A172 (cell line): ENCODE measurements at places on chromosomes 5 and 9.
A peak's percentile ranks its signal among the peaks of the same experiment; 100 is the strongest.

DNA sequence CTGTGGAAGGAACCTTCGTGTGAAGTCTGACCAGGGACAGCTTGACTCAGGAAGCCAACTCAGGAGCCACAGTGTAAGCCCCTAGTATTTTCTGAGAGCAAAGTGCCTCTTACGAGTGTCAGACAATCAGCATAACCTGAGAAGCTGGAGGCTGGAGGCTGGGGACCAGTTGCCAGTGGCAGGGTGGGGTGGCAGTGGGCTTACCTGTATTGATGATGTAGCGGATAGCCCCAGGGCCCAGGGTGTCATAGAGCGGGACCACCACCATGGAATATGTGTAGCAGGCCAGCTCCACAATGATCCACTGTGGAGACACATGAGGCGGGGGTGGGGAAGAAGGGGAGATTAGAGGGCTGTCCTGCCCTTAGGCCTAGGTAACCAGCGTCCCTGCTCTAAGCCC is 22.9 kb downstream of the ACSL6 start:
- DNase-seq = no peak

- DNase-seq = peak; percentile 95
Measured at GRCh38 chr9:114894609-114895433, 35.6 kb downstream of the TNFSF8 start.

- DNase-seq = peak; percentile 92
Measured at GRCh38 chr5:83281658-83282057, 189.9 kb upstream of the VCAN start.

DNA sequence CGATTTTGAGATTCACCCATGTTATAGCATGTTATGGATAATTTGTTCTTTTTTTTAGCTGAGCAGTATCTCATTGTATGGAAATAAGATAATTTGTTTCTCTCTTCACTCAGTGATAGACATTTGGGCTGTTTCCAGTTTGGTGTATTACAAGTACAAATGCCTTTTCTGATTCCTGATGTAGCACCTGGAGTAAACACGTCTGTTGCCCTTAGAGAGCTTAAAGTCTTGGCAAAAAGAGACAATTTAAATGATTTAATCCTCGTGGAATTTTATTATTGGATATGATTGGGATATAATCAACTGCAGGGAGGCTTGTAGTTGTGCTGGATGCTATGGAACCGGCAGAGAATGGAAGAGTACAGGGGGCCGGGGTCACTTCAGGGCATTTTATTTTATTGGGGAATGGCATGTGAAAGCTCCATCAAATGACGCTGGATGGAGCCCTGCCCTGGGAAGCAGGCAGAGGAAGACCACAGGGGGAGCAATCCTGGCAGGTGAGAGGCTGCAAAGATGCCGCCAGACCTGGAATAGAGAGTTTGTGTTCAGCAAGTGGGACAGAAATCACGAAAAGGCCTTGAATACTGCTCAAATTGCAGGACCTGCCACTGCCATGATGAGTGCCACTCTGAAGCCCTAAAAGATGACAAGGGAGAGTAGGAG is 31.0 kb upstream of the TGFBI start:
- DNase-seq = no peak

GRCh38 chr5:101977729-101978345 is 318.2 kb downstream of the SLCO4C1 start:
- peak; percentile 62 for DNase-seq

DNA sequence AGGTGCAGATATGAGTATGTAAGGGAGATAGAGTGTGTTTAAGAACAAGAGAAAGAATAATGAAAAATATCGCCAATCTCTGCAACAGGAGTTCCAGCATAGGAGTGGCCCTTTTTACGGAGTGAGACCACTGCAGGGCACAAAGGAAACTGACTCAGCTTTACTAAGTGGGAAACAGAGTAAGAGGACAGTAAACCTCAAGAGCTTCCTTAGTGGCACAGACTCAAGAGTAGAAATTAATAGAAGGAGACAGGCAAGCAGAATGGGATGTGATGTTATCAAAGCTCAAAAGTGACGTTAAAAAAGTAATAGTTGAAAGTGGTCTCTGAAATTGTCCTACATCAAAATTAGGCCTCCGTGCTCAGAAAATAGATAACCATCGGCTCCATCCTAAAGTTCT is 2.1 kb upstream of the SH3RF2 start:
- no peak for DNase-seq

GRCh38 chr5:17452936-17453335 is 45.1 kb upstream of the TAF11L2 start:
- no peak for DNase-seq

GRCh38 chr9:127776924-127777289 is 1.6 kb downstream of the SH2D3C start:
- no peak for DNase-seq

DNA sequence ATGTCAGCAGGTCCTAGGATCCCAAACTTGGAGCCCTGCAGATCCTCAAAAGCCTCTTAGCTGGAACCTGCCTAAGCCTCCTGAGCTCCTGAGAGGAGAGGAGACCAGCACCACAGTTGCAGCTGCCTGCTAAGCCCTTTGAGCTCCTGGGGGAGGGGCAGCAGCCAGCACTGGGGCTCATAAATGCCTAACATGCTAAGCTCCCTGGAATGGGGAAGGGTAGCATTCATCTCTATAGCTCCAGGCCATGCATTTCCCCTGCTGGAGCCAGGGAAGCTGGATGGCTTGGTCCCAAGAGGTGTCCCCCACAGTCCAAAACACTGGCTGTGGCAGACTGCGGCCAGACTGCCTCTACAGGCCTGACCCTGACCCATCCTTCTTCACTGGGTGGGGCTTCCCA is 182.7 kb downstream of the KCNN2 start:
- DNase-seq = no peak

DNA sequence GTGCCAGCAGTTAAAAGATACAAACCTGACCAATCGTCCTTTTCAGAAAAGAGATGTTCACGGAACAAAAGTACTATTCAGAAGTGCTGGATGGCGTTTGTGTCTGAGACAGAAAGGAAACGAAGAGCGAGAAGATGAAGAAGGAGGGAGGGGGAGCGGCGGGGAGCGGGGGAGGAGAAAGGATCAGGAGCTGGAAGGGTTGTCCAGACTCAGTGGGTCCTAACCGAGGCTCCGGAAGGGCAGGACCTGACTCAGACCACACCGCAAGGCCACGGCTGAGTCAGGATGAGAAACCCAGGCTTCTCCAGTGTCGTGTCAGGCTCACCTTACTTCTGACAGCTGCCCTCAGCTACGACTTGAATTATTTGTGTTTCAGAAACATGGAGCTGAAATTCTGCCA is 46.2 kb downstream of the PAX5 start:
- DNase-seq = peak; percentile 53

DNA sequence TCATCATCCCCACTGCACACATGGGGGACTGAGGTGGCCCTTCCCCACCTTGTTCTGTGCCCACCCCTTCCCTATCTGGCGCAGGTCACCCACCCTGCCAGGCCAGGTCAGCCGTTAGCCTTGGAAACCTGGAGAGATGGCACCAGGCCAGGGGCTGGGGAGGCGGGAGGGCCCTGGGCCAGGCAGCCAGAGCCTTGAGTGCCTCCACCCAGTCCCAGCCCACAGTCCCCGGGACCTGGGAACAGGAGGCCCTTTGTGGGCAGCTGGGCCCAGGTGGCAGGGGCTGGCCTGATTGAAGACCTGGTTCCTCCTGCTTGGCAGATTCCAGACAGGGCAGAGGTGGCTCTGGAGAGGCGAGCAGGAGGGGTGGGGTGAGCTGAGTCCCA is 70.6 kb downstream of the LRSAM1 start:
- peak; percentile 94 for DNase-seq

GRCh38 chr5:1540831-1541701 is 17.3 kb upstream of the LPCAT1 start:
- DNase-seq = no peak

- DNase-seq = no peak
Measured at GRCh38 chr9:133441571-133441970, 18.2 kb upstream of the CACFD1 start.

DNA sequence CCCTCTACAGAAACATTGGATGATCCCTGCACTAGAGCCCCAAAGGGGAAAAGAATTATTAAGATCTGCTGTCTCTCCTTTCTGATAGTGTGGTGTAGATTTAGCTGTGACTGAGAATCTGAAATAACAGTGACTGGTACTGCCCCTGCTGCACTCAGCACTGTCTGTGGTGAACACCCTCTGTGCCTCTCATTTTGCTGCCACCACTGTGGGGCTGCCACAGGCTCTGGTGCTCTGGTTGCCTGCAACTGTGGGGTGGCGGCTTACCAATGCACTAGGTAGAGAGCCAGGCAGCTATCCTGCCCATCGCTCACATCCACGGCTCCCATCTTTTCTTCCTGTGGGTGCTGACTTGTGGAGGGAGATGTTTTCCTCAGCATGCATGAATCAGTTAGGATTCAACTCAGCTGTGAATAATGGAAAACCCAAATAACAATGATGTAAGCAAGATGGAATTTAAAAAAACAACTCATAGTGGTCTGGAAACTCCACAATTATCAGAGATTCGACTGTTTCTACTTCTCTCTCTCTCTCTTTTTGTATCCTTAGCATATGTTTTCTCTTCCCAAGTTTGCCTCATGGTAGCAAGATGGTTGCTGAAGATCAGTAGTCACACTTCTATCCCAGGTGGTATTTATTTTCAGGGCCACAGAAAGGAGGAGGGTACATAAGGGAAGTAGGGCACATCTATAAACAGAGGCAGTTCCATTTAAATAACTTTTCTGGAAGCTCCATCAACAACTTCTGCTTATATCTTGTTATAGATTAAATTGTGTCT is 99.8 kb upstream of the DAP start:
- peak; percentile 37 for DNase-seq

GRCh38 chr9:124697326-124698200 is 73.5 kb downstream of the NR6A1 start:
- peak; percentile 35 for DNase-seq

- DNase-seq = peak; percentile 13
Measured at GRCh38 chr5:52560366-52560765, 227.3 kb upstream of the ITGA1 start.

GRCh38 chr9:135068776-135069415 is 18.6 kb upstream of the OLFM1 start:
- no peak for DNase-seq

DNA sequence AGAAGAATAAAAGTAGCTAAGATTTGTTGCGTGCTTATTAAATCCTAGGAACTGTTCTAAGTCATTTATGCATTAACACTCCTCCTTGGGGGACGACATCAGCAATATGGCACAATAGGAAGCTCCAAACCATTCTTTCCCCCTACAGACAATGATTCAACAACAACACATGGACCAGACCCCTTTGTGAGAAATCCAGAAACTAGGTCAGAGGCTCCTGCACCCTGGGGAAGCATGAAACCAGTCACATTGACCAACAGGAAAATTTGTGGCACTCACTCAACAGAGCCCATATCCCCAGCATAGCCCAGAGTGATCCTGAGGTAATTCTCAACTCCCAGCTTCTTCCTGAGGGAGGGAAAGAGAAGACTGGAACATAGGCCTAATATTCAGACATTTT is 294.4 kb downstream of the HINT1 start:
- no peak for DNase-seq

DNA sequence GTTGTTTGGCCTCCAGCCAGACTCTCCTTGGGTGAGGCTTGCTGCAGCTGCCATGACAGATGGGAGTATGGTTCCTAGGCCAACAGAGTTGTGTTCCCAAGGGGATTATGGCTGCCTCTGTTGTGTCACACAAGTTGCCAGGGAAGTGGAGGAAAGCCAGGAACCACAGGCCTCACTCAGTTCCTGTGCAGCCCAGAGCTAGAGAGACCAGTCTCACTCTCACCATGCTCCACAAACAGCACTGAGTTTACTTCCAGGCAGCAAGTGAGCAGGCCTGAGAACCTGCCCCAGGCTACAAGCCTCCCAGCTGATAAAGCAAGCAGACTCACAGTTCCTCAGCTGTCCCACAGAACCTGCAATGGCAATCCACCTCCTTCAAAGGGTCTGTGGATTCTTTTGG is 273.6 kb upstream of the TAS2R1 start:
- DNase-seq = no peak

DNA sequence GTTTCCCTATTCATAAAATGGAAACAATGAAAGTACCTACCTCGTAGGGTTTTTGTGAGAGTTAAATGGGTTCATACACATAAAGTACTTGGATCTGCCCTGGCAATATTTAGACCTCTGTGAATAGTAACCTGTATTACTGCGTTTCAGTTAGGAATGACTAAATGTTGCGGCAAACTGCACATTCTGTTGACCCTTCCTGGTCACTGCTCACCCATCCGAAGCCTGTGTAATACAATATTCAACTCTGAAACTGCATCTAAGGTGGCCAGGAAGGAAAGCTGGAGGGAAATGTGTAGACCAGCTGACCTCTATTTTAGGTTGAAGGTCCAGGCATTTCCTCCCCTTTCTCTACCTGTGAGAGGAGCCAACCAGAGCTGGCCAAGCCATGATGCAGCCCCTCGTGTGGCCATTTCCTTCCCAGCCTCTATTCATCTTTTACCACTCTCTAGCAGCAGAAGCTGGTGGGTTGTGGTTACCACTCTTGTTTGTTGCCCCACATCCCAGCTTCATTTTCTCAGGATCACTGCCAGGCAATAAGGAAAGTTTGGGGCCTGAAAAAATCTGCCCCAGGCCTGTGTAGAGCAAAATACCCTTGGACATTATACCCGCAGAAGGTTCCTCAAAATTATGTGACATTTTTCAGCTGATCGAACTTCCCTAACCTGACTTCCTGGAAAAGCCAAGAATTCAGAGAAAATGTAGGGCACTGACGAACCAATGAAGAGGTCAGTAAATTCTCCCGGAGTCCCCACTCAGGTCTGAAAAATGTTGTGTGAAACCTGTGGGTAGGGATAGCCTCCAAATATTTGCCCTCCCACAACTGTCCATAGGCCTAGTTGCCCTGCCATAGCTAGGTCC is 20.5 kb upstream of the PDCD1LG2 start:
- DNase-seq = no peak

- no peak for DNase-seq
Measured at GRCh38 chr9:134350416-134350994, 24.2 kb downstream of the RXRA start.

DNA sequence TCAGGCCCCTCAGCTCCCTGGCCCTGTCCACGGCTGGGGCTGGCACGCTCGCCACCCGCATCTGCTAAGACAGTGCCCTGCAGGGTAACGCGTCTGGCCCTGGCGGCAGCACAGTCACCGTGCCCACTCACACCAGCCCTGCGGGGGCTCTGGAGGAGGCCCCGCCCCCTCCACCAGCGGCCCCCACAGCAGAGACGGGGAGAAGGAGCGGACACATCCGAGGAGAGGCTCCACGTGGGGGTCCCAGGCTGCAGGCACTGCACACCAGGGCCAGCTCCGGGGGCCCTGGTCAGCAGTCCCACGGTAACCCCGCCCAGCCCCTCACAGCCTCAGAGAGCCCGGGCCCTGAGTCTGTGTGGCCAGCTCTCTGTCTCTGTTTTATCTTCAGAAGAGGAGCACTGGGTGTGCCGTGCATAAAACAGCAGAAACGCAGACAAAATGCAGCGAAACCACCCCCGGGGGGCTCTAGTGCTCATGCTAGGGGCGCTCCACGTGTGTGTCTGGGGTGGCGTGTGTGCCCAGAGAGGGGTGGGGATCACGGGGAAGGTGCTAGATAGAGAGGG is 47.5 kb upstream of the NRARP start:
- DNase-seq = no peak

GRCh38 chr5:113807427-113807991 is 294.0 kb downstream of the YTHDC2 start:
- DNase-seq = no peak
